ENCODE measurements at places on chromosomes 1 and 21.

GRCh38 chr1:42433369-42433768 lies 22.5 kb downstream of the ZMYND12 start:
- DNase-seq: no peak

DNA sequence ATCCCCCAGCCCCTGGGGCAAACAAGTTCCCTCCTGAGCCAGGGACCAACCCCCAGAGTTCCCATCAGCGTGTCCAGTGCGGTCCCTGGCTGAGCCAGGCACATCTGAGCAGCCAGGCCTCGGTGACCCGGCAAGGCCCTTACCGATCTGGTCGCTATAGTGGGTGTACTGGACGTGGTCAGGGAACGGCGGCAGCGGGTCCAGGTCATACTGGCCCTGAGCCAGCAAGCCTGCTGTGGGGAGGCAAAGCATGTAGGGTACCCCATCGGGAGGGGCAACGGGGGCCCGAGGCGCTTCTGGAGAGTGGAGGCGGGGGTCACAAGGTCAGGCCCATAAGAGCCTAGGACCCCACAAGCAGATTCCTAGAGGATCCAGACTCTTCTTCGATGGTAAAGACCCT lies 3.5 kb downstream of the MFAP2 start:
- no peak for DNase-seq

DNA sequence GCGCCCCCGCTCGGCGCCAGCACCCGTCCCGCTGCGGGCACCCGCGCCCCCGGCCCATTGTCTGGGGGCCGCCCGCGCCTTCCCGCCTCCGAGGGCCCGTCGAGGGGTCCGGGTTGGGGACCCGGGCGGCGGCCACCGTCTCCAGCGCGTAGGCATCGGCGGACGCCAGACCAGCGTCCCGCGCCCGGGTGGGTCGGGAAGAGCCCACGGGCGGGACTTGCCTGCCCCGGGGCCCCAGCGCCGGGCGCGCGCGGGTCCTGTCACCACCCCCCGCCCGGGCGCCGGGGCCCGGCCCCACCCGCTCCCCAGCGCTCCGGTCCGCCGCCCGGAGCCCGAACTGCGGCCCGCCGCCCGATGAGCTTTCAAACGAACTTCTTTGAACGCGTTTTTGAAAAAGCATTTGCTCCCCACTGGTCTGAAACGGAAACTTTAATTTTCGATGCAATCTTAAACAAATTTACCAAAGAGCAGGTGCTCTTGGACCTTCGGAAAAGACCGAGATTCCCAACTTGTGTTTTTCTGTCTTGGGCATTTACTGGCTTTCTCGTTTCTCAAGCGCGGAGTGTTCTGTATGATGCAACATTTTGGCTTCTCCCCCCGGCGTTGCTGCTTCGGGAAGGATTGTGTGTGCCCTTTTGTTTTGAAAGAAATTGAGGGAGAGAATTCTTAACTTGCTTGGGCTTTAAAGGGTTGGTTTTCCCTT lies 615 bp downstream of the CLIC4 start:
- DNase-seq: peak; percentile 68

- DNase-seq: no peak
Measured at GRCh38 chr21:46454142-46454541, 4.5 kb upstream of the DIP2A start.

- DNase-seq: no peak
Measured at GRCh38 chr1:28950449-28950848, 36.1 kb downstream of the EPB41 start.

DNA sequence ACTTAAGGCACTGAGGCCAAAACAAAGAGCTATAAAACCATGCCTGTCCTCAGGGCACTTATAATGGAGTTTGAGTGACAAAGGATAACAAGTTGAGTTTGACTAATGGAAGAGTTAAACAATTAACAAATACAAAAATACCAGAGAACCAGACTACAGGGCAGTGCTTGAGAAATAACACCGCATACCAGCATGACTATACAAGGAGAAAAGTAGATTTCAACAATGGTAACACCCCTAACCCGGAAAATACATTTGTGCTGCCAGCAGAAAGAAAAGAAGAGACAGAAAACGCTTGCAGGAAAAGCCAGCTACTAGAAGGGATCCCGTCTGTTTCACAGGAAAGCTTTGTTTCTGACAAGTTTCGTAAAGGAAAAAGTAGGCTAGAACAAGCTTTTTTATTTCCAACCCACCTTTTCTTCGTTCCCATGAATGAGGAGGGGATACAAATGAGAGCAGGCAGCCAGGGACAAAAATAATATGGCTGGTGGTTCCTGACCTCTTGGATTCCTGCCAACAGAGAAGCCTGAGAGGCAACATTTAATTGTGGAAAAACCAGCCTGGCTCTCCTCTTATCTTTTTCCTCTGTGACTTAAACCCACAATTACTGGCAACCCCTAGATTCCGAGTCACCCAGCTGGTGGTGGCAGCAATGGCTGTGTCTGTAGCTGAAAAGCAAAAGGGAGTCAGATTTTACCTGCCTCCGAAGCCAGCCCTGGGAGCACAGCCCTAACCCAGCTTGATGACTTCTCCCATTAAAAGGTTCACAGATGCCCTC lies 56.5 kb downstream of the WLS start:
- peak; percentile 37 for DNase-seq

GRCh38 chr1:46616277-46617107 lies at the start of gene MOB3C:
Gene MOB3C (minus strand): TSS chr1:46616811. CDS start chr1:46613321, 3,490 bp downstream.
- DNase-seq: peak; percentile 81

- peak; percentile 88 for DNase-seq
Measured at GRCh38 chr1:55215194-55216021, at the start of gene USP24. Gene USP24 (minus strand): TSS chr1:55215364. CDS start chr1:55215113, 251 bp downstream.

- DNase-seq: no peak
Measured at GRCh38 chr1:180278194-180278515, 48.1 kb downstream of the LHX4 start.

- DNase-seq: no peak
Measured at GRCh38 chr1:30661311-30661710, 62.1 kb downstream of the MATN1 start.

DNA sequence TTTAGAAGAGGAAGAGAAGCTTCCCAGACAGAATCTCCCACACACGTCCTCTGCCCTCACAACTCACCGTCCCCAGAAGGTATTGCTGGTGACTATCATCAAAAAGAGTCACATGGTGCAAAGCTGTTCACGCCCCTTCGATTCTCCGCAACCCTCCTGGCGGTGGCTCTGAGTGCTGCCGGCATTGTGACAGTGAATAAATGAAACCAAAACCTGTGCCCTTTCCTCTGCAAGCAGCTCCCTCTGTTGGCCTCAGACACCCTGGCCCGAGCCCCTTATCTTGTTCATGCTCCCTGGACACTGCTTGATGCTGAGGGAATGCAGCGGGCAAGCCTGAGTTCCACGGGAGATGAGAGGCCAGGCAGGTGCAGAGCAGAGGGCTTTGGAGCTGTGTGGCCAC lies 510.3 kb downstream of the NPHP4 start:
- peak; percentile 8 for DNase-seq

DNA sequence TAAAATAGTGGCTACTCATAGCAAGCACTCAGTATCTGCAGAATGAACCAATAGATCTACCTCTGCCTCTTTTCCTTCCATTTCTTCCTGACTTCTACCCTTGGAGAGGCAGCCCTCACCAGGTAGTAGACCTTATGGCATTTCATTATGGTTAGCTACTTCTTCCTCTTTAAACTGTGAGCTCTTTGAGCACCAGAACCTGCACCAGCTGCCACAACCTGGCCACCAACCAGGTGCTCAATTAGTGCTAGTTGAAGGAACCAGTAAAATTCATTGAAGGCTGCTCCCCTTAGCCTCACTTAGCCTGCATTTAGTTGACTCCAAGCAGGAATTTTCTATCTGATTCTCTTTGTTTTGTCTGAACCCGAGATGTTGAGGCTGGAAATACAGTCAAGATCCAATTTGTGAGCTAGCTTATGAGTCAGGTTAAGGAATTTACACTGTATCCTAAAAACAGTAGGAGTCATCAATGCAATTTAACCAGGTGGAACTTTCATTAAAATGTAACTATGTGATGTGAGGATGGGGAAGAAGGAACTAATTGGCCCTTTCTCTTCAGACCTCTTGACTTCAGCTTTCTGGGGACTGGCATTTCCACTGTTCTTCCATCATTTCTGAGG lies 81.5 kb upstream of the UBE2U start:
- DNase-seq: peak; percentile 92

GRCh38 chr1:12168451-12169160 lies 1.8 kb downstream of the TNFRSF1B start:
- DNase-seq: no peak

GRCh38 chr1:98232678-98233077 lies 311.8 kb upstream of the DPYD start:
- DNase-seq: no peak

GRCh38 chr21:36156815-36157670 lies at the start of gene DOP1B:
Gene DOP1B (plus strand): TSS chr21:36156824. CDS start chr21:36164734, 7,910 bp downstream.
- DNase-seq: no peak

- DNase-seq: peak; percentile 94
Measured at GRCh38 chr1:158101927-158102326, 78.8 kb upstream of the CD1D start.

DNA sequence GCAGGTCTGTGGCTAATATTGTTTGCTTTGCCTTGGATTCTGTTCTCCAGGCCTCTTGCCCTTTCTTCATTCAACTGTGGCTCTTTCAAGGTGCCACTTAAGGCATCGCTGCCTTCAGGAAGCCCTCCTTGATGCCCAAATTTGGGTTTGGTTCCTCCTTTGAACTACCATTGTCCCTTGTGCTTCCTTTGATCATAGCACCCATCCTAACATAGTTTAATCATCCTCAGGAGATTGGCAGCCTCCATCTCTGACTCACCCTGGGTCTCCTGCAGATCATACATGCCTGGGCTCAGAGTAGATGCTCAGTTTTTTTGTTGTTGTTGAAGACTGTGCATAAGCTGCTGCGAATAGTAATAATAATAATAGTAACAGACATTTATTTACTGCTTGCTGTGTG lies 54.4 kb upstream of the ACOT11 start:
- peak; percentile 70 for DNase-seq

DNA sequence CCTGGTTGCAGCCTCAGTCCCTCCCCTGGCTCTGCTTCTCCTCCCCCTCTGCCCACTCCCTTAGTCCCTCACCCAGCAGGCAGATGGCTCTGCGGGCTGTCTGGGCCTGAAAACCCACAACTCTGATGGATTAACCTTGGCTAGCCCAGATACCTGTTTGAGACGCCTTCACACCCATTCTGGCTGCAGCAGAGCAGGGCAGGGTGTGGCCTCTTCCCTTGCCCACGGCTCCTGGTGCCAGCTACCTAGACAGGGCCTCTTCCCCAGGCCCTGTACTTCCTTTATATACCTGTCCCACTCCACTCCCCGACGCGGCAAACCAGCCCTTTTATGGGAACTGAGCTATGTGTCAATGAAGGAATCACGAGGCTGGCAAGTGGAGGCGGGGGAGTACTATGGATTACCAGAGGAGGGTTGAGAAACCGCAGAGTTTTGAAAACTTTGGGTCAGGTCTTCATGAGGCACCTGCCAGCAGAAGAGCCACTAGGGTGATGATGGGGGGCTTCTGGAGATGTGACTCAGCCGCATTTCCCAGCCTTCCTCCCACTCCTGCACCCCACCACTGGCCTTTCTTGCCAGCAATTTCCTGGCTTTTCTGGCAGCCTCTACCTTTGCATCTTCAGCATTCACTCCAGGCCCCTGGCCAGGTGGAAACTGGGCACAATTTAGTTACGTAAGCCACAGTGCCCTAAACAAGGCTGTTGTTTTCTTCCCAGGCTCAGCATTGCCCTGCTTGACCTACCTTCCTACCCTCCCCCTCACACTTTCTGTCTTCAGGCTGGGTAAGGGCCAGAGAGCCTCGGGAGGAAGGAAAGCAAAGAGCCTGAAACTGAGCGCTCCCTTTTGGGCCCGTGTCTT lies at the start of gene CHI3L1:
Gene CHI3L1 (minus strand): TSS at position 259 of the 858 bp plus-strand sequence. CDS start 81 bp downstream, at position 178.
- DNase-seq: peak; percentile 6

DNA sequence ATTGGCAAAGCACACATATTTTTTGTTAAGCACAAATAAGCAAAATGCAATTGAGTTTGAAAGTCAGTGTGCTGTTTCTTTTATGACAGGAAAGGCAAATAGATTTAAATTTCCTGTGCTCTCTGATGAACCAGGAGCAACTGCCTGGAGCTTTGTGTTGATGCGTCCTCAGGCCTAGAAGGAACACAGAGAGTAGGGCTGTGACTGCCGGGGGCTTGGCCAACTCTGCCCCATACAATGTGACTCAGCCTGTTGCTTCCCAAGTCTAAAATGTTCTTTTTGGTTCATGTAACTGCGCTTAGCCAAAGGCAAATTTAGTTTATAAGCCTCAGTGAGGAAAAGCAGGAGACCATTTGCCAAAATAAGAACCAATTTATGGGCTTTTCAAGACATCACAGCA lies 37.5 kb downstream of the TOR1AIP2 start:
- DNase-seq: no peak

DNA sequence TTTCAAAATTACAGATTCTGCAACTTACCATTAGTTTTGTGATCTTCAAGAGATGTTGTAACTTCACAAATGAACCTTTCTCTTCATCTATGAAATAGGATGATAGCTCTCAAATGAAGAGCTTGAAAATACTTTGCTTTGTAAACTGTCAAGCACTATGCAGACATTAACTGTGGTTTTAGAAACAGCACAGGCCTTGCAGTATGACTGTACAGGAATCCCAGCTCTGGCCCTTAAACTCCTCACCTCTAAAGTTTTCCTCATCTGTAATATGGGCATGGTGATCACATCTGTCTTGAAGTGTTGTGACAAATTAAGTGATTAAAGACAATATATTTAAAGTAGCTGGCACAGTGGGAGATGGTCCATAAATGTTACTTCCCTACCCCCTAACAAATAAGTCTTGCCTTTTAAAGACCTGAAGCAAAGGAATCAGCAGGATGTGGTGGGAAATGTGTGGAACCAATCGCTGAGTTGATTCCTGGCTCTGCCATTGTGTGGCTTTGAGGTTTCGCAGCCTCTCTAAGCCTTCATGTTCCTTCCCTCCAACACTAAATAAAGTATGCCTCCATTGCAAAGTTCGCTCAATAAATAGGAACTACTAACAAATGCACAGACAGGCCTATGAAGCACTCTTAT lies 5.5 kb upstream of the PTP4A2 start:
- DNase-seq: no peak

DNA sequence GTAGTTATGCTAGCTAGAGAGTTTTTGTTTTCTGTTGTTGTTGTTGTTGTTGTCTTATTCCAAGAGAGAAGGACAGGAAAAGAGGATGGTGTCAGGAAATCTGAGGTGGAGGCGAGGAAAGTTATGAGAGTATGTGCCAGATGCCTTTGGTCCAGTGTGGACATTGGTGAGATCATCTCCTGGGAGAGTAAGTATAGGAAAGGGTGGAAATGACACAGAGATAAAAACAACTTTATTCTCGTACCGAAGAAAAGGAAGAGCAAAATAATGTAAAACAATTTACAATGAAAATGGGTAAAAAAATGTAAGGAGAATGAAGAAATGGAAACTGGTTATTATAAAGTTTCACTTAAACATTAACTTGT lies 97.4 kb upstream of the ADGRL2 start:
- peak; percentile 49 for DNase-seq

Measured in kidney tubule cell (primary cell).